Stimulated activated CD4-positive, alpha-beta T cell treated with anti-CD3 and anti-CD28 coated beads, Interleukin-1b, Interleukin-23, amount 100 ng/mL, for 1 hour (primary cell): ENCODE measurements at places on chromosomes 4 and X.

- DNase-seq = no peak
These were observed 11.8 kb downstream of the FAM184B start for GRCh38 chr4:17769406-17770174.

DNA sequence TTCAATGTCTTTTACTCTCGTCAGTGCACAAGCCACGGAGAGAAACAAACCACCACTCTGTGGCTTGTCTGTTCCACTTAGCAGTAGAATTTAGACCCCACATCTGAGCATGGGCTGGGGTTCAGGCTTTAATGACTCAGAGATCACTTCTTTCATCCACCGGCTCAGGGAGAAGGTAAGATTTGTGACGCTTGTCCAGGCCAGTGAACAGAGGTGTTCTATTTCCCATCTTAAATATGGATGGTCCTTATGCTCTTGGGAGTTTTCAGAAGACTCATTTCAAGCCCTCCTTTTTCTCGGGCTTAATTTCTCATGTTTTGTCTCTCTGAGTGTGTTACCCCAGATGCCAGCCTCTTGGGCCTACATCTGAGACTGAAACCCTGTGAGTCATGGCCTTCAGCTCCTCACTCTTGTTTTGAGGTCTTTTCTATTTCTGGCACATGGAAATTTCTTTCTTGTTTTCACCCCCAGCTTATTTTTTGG lies 127.4 kb upstream of the SFRP2 start:
- no peak for DNase-seq

GRCh38 chrX:17788439-17788838 lies 51.1 kb downstream of the SCML1 start:
- no peak for DNase-seq

GRCh38 chrX:42131856-42132255 lies 208.5 kb upstream of the CASK start:
- no peak for DNase-seq

DNA sequence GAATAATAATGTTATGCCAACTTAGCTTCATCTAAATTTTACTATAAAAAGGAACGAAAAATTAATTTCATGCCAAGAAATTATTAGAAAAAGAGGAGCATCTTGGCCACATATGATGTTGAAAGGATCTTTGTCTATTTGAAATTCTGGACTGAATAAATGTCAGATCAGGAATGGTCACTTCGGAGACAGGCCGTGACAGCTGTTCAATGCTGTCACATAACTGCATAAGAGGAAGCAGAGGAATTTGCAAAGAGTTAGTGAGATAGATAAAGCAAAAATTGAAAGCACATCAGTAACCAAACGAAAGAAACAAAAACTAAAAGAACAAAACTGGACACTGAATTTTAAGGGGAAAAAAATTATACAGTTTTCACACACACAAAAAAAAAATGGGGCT lies 100.9 kb downstream of the GASK1B start:
- no peak for DNase-seq

GRCh38 chr4:101871962-101872676 lies 81.6 kb downstream of the BANK1 start:
- no peak for DNase-seq

- no peak for DNase-seq
These were observed 163.3 kb upstream of the USP38 start for GRCh38 chr4:143021384-143021783.

GRCh38 chr4:15992167-15992485 lies 29.2 kb upstream of the FGFBP2 start:
- no peak for DNase-seq

DNA sequence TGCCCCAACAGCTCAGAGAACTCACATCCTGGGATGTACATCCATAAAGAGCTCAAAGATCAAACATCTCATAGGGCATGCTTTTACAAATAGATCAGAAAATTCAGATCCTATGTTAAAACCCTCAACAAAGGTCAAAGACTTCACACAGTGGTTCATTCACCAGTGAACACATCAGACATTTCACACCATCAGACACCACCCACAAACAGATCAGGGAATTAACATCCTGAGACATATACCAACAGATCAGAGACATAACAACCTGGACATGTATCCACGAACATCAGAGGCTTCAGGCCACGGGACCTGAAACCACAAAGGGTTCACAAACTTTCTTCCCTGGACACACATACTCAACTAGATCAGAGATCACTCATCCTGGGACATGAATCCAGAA lies 23.4 kb downstream of the SUV39H1 start:
- no peak for DNase-seq

DNA sequence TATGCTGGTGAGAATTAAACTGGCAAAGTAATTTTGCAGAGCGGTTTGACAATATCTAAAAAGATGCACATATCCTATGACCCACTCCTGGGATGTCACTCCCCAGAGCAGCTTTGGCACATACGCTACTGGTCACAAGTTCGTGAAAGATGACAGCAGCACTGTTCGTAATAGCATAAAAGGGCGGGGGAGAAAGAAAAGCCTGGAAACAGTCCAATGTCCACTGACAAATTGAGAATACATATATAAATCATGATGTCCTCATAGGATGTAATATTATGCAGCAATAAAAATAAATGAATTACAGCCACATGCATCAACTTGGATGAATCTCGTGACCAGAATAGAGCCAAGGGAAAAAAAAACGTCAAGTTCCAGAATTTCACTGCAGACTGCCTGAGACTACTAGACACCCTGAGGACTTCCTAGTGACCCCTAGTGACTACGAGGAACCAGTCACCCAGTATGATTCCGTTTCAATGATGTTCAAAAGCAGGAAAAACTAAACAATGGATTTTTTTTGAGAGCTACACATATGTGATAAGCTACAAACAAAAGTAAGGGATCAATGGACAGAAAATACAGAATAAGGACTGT lies 1.8 kb downstream of the PCSK1N start:
- DNase-seq = no peak

- no peak for DNase-seq
These were observed 444.3 kb upstream of the ATOH1 start for GRCh38 chr4:93384241-93384640.
